Fibroblast of skin of left quadriceps (primary cell): ENCODE measurements at places on chromosomes 6 and 20.

DNA sequence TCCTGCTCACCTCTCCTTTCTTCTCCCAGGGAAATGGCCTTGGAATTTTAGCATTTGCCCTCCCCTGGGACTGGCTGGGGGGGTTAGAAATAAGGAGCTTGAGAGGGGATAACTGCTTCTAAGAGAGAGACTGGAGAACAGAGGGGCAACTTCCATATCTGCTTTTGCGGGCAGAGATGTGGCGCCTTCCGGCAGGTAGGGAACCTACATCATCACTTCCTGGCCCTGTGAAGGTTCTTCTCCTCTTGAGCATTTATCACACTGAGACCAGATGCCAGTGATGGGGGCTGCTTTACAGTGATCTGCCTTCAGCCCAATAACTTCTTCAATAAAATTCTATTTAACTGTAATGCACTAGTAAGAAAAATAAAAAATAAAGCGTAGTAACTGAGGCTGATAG is 48.1 kb downstream of the TBC1D7 start:
- DNase-seq, result no peak

DNA sequence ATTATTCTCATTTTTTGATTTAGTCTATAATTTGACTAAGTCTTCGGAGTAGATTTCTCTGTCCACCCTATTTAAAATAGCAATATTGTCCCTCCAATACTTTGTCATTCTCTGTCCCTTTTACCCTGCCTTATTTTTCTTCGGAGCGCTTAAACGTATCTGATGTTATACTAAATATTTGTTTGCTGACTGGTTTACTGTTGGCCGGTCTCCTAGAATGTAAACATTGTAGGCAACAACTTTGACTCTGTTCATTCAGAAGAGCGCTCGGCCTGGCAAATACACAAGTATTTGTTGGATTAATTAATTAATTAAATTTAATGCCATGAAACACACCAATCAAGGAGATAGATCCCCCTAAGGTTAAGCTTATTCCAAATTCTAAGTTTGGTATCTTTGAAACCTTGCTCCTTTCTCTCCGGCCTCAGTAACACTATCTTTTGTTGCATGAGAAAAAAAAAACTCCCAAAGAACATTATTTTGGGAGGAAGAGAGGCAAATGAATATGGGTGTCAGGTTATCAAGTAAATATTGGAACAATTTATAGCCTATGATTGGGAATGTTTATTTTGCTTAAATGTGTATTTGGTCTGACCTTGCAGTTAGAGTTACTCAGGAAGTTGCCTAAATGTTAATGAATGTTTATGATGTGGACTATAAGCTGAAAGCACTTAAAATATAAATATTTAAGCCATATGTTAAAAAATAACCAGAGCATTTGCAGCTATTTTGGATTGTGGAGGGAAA is 231.1 kb downstream of the SOX4 start:
- no peak for DNase-seq

DNA sequence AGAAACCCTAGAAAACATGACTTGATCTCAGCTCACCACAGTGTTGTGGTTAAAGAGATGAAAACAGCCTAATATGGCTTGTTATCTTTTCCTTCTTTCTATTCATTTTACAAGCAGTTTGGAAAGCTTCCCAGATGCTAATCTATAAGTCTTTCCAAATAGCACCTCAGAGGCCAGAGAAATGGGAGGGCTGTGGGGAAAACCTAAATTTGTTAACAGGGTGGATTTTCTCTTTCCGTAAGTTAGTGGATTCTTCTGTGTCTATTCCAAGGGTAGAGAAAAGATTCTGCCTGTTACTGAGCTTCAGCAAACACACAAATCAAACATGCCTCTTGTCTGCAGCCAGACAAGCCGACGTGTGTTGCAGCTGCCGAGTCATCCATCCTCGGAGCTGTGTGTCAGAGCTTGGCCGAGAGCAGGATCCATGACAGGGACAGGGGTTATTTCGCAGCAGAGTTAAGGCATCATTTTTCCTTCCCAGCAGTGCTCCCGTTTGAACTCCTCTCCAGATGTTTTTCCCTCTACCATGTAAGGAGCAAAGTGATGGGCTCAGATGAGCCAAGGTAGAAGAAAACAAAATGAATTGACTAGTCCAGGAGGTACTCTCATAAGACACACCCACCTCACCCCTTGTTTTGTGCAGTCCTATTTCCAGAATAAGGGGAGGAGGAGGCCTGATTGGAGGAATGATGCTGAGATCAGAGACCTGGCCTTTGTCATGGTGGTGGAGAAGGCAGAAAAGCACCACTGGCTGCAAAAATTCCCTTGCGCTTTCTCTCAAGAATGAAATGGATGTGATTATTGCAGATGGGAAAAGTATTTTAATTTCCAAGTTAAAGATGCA is 560.0 kb downstream of the C6orf118 start:
- DNase-seq, result peak; percentile 85

GRCh38 chr20:11921321-11921720 is 3.6 kb downstream of the BTBD3 start:
- DNase-seq, result no peak

DNA sequence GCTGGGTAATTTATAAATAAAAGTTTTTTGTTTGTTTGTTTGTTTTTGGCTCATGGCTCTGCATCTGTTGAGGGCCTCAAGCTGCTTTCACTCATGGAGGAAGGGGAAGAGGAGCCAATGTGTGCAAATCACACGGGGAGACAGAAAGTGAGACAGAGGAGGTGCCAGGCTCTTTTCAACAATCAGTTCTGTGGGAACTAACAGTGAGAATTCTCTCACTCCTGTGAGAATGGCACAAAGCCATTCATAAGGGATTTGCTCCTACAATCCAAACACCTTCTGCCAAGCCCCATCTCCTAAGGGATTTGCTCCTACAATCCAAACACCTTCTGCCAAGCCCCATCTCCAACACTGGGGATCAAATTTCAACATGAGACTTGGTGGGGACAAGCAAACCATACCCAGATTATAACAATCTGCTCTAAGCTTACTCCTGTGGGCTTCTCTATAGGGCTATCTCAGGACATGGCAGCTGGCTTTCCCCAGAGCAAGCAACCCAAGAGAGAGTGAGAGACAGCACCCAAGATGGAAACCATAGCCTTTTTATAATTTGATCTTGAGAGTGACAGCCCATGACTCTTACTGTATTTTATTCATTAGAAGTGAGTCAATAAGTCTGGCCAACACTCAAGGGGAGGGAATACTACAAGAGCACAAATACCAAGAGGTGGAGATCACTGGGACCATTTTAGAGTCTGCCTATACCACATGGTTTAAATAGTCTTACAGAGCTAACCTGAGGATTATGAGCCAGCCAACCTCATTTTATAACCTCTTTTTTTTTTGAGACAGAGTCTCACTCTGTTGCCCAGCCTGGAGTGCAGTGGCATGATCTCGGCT is 22.8 kb upstream of the LRRC1 start:
- DNase-seq, result no peak

- DNase-seq, result no peak
Measured at GRCh38 chr6:170269151-170269845, 21.6 kb downstream of the DLL1 start.

- peak; percentile 77 for DNase-seq
Measured at GRCh38 chr6:116511424-116512110, at the start of gene CALHM5. Gene CALHM5 (plus strand): TSS chr6:116511639. CDS start chr6:116511697, 58 bp downstream.

DNA sequence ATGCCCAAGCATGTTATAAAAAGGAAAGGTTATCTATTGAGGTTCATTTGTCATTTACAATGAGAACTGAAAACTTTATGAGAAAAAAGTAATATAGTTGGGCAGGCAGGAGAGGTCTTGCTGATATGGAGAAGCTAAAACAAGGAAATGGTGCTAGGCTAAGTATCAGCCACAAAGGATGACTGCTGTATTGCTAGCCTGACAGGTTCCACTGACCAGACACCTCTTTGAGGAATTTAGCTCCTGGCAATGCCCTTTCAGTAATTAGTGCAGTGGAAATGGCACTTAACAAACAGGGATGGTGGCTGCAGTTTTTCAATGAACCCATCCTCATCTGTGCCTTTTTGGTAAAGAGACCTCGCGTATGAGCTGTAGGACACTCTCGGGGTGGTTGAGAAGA is 284.4 kb downstream of the ZFAND3 start:
- DNase-seq, result no peak

DNA sequence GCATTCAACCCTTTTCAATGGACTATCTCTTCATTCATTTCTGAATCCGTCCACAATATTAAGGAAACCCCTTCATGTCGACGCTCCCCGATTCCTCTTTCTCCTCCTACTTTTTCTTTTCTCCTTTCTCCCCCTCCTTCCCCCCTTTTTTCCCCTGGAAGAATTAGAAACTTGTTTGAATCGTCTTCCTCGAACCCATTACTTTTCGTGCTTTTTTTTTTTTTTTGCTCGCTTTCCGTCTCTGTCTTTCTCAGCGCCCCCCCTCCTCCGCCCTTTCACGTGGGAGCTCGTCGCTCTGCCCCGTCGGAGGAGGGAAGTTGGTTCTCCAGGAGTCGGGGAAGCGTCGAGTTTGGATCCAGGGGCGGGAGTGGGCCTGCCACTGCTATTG is 2.3 kb upstream of the NKX2-2 start:
- no peak for DNase-seq

DNA sequence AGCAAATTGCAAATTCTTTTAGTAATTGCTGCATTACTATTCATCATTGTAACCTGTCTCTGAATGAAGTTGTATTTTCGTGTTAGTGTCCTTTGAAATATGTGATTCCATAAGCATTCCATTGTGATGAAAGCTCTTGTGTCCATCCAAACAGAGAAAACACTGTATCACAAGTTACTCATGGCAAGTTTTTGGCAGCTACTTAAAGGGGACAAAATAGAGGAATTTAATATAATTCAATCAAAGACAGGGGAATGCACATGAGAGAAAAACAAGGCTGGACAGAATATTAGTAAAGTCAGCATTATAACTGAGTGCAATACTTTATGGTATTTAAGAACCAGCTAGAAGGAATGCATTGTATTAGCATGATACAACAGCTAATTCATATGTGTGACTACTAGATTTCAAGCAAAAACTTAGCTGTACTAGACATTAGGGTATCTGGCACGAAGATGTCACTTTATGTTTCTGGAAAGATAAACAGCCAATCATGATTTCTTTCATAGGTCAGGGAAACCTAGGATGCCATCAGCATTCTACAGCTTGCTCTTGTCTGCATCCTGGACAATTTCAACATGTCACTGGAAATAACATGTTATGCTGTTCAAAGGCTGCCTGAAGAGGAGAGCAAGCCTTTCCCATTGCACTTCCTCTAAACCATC is 270.6 kb upstream of the MARCKS start:
- DNase-seq, result peak; percentile 73
